Heart right ventricle (tissue), 16 donors: ENCODE measurements at places on chromosomes 6 and 20. TPM values are rescaled to one million over a fixed set of nuclear protein-coding genes. Genes with fewer than 3 reads are reported as not detected.
A peak's percentile ranks its signal among the peaks of the same experiment; 100 is the strongest.

The ADGRF5 gene
- total RNA-seq = 63.6 TPM

The ENPP5 gene
- 4.6 TPM for total RNA-seq

- H3K4me3 ChIP-seq = no peak overlapping the region
- peak; percentile 52 for DNase-seq
- no peaks in the 10 kb centered on the region for H3K36me3 ChIP-seq
- no peak overlapping the region for H3K27ac ChIP-seq
Measured at GRCh38 chr6:73798592-73798991, 102.6 kb downstream of the CD109 start.

GRCh38 chr20:38735172-38735571 is 10.9 kb downstream of the SLC32A1 start:
- no peak overlapping the region for H3K27ac ChIP-seq
- peaks cover 16% of the 10 kb centered on the region for H3K4me1 ChIP-seq
- no peak overlapping the region for H3K4me3 ChIP-seq
- DNase-seq = no peak
- H3K27me3 ChIP-seq = peaks cover 78% of the 10 kb centered on the region

- no peaks in the 10 kb centered on the region for H3K36me3 ChIP-seq
- H3K27me3 ChIP-seq = peaks cover 53% of the 10 kb centered on the region
- H3K27ac ChIP-seq = no peak overlapping the region
- no peaks in the 10 kb centered on the region for H3K4me1 ChIP-seq
- no peak overlapping the region for H3K4me3 ChIP-seq
Measured at GRCh38 chr6:32685603-32686002, 19.1 kb upstream of the HLA-DQB1 start.

- no peak overlapping the region for H3K27ac ChIP-seq
- no peaks in the 10 kb centered on the region for H3K4me1 ChIP-seq
- no peak overlapping the region for H3K4me3 ChIP-seq
- no peaks in the 10 kb centered on the region for H3K27me3 ChIP-seq
- no peaks in the 10 kb centered on the region for H3K36me3 ChIP-seq
Measured at GRCh38 chr20:40961686-40962640, 66.7 kb upstream of the TOP1 start.

GRCh38 chr6:97440590-97441176 is 157.7 kb upstream of the MMS22L start:
- no peaks in the 10 kb centered on the region for H3K36me3 ChIP-seq
- no peaks in the 10 kb centered on the region for H3K4me1 ChIP-seq
- DNase-seq = no peak
- H3K27me3 ChIP-seq = no peaks in the 10 kb centered on the region
- no peak overlapping the region for H3K27ac ChIP-seq
- no peak overlapping the region for H3K4me3 ChIP-seq

- DNase-seq = no peak
- H3K4me3 ChIP-seq = no peak overlapping the region
- no peak overlapping the region for H3K27ac ChIP-seq
- H3K4me1 ChIP-seq = peaks cover 2% of the 10 kb centered on the region
Measured at GRCh38 chr20:44471481-44471882, 4.2 kb upstream of the TTPAL start.

GRCh38 chr6:45830441-45831139 is 185.1 kb downstream of the CLIC5 start:
- DNase-seq = no peak
- H3K27me3 ChIP-seq = no peaks in the 10 kb centered on the region
- H3K4me3 ChIP-seq = no peak overlapping the region
- H3K36me3 ChIP-seq = no peaks in the 10 kb centered on the region
- no peak overlapping the region for H3K27ac ChIP-seq

- H3K27me3 ChIP-seq = no peaks in the 10 kb centered on the region
- H3K4me3 ChIP-seq = no peak overlapping the region
- no peaks in the 10 kb centered on the region for H3K36me3 ChIP-seq
- H3K27ac ChIP-seq = no peak overlapping the region
Measured at GRCh38 chr6:21438237-21438985, 155.1 kb upstream of the SOX4 start.

DNA sequence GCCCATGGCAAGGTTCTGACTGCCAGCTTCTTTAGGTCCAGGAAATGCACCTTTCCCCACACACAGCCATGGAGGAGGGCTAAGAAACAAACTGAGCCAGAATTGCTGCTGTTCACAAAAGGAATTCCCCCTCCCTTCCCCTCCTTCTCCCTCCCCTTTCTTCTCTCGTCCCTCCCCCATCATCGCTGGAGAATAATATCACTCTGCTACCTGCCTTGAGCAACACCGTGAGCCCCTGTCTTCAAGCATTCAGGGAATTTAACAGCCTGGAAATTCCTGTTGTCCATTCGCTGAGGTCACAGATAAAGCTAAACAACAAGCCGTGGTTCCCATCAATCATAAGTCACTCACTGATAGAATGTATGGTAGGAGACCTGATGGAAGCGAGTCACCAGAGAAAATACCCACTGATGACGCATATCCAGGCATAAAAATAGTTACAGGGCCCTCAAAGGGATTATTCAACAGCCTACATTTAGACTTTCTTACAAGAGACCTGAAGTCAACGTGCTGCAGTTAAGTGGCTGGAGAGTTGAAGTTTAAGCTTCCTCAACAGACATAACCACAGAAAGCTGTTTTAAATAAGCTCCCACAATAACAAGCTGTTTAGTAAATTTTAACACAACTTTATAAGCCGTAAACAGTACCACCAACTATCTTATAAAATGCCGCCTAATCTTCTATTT is 59.7 kb downstream of the HIVEP2 start:
- peaks cover 25% of the 10 kb centered on the region for H3K4me1 ChIP-seq
- H3K36me3 ChIP-seq = no peaks in the 10 kb centered on the region
- peak overlapping the region; percentile 54 for H3K4me3 ChIP-seq
- H3K27ac ChIP-seq = peak overlapping the region; percentile 76
- peak; percentile 61 for DNase-seq
